ENCODE measurements at places on chromosomes 3 and 15.

DNA sequence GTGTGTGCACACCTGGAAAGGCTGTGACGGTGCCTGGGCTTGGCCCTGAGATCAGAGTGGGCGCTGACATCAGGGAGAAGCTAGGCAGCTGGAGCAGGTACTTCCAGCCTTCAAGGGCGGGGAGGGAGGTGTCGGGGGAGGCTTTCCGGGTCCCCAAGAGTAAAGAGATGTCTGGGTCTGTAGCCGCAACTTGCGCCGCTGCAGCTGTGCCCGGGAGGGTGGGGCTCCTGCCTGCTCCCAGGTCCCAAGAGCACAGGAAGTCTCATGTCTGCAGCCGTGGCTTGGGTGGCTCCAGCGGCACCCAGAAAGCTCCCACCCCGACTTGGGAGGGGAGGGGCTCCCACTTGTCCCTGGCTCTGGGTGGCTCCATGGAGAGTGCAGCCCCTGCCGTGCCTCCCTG lies 103.2 kb upstream of the BNIP2 start:
- DNase-seq, result no peak

GRCh38 chr3:193522473-193522872 lies 32.2 kb downstream of the ATP13A4 start:
- no peak for DNase-seq

DNA sequence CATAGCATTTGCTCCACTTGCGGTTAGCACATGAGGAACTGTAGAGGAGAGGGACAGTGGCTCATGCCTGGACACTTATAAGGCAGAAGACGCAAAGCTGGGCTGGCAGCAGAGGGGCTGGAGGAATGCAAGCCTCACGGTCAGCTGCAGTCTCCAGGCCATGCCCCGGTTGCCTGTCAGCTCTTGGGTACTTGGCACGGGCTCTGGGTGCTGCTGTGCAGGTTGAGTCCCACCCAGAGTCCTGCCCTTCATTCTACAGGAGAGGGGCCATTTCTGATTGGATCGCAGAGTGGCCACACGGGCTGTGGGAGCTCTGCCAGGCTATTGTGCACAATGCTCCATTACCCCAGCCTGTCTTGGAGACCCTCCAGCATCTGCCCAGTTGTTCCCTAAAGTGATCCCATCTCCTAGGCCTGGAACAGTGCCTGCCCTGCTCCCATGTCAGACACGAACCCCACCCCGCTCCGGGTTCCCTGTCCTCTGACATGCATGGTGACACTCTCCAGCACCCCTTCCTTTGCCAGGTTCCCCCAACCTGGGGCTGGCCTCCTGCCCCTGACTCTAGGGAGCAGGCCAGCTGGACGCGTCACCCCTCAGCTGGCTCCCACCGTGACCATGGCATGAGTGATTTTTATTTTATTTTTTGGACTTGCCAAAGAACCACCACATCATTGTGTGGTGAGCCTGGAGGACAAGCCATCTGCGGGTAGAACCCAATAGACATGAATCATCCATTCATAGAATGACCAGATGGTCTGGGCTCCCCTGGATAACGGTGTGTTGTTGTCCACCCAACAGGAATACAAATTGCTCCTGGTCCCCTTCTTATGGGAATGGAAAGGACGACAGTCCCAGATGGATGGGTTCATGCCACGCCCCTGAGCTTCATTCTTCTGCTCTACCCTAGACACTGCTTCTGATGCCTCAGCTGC lies 51.0 kb upstream of the KLF13 start:
- no peak for DNase-seq

DNA sequence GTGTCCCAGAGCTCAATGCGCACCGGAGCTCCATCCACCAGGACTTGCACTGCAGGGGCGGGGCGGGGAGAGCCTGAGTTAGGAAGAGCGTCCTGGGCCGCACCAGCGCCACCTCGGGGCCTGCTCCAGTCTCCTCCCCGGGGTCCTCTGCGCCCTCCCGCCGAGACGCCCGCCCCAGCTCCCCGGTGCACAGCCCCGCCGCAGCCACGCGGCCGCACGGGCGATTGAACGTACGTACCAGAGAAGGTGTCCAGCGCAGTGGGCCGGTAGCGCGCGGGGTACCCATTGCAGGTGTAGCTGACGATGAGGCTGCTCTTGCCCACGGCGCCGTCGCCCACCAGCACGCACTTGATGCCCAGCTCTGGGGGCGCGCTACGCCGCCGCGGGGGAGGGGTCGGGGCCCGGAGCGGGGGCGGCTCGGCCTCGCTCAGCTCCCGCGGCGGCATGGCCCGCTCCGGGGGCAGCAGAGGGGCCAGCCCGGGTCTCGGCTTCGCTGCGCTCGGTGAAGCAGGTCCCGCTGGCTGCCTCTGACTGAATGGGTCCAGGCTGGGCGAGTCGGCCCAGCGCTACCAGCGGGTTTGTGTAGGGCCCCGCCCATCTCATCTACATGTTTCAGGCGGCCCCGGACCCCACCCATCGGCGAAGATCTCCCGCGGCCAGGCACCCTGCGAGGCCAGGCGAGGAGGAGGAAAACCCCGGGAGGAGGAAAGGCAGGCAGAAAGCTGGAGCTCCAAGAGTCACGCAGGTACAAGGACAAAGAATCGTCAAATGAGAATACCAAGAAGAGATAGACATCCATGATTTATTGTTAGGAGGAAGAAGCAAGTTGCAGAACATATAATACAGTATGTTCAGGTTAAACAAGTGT lies at the start of gene RHOV:
TSS of gene RHOV (minus strand) at position 541 of the 868 bp plus-strand sequence. CDS start at position 446, 95 bp downstream.
- peak; percentile 89 for DNase-seq

DNA sequence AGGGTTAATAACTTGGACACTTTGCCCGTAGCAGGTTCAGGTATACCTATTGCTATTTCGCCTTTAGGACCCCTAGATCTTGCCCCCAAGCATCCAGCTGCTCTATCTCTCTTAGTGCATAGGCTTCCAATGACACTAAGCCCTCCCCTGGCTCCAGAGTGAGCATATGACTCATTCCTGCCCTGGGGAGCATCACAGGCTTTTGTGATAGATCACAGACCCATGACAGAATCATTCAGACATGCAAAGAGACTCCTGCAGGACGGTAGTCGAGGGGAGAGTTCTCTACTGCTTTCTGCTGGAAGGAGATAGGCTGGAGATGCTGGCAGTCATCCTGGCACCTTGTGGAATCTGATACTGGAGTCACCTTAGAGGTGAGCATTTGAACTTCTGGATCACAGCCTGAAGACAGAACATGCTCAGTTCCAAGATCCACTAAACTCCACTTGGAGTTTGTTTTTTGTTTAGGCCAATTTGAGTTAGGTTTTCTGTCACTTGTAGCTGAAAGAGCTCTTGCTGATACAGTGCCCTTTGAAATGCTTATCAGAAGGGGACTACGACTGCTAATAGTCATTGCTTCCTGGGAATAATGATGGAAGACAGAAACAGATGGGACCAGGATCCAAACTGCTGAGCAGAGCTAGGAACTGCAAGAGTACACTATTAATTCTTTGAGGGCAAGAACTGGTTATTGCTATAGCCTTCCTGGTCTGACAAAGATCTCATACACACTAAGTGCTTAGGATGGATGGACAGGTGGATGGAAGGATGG lies 11.0 kb downstream of the LYSMD2 start:
- peak; percentile 47 for DNase-seq

All from NCI-H2171 (cell line).